ENCODE measurements at places on chromosomes 12 and 14. TPM values are rescaled to one million over a fixed set of nuclear protein-coding genes. Genes with fewer than 3 reads are reported as not detected.
A peak's percentile ranks its signal among the peaks of the same experiment; 100 is the strongest.

GRCh38 chr14:72155379-72155993 is 223.3 kb downstream of the RGS6 start:
- H3K4me1 ChIP-seq: no peaks in the 10 kb centered on the region
- no peak overlapping the region for H3K27ac ChIP-seq
- no peak for DNase-seq
- no peak overlapping the region for H3K4me3 ChIP-seq
- H3K27me3 ChIP-seq: peaks cover 4% of the 10 kb centered on the region

DNA sequence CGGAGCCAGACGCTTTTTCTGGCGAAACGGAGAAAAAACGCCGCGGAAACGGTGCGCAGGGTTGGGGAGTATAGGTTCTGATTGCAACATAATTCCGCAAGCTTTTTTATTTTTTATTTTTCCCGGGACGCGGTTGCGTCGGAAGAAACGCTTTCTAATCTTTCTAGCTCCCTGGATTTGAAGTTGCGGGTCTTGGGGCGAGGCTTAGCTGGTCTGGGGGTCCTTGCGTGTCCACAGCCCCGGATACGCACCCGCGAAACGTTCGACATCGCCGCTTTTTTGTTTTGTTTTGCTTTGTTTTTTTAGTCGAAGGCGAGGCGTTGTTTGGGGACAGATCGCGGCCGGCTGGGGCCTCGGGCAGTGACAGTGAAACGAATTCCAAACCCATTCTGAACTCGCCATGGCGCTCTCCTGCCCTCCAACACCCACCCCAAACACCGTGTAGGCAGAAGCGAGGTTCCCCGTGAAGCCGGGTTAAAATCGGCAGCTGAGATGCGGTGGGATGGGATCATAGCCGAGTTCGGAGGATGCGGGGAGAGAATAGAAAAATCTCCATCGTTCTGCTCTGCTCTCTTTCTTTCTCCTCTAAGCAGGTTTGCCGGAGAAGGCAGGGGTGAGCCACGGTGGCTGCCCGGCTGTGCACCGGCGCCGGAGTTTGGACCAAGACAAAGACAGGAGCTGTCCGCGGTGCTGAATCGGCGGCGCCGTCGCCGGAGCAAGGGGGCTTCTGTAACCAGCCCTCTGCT is 8.1 kb upstream of the LHX5 start:
- H3K4me3 ChIP-seq: no peak overlapping the region
- H3K4me1 ChIP-seq: peaks cover 5% of the 10 kb centered on the region
- DNase-seq: peak; percentile 10
- H3K36me3 ChIP-seq: peaks cover 5% of the 10 kb centered on the region
- peak overlapping the region; percentile 74 for H3K27ac ChIP-seq

DNA sequence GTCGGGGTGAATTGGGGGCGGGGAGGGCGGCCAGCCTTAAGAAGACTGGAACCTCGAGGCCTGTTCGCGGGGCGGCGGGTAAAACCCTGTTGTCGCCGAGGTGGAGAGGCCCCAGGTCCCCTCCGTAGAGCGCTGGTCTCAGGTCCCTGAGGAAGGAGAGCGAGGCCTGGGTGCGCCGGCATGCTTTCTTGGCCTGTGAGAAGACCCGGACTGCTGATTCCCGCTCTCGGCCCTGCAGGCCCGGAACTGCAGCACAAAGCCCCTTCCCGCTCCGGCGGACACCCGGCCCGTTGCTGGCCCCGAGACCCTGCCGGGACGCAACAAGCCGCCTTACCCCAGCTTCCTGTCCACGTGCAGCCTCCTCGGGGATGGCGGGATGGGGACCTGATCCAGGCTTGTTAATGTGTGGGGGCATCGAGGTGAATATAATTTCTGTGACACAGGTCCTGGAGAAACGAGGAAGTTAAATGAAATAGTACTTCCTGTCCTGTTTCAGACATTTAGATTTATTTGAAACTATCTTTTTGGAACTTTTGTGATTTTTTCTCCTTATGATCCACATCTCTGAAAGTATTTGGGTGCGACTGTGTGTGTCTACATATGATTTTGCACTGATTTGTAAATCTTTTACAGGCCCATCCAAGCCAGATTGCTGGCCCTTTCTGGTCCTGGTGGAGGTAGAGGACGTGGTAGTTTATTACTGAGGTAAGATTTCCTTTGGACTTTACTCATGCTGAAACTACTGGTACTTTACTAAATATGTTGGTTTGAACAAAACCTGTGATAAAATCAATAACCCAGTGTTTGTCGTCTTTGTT is 600 bp downstream of the PNN start:
- H3K27me3 ChIP-seq: no peaks in the 10 kb centered on the region
- DNase-seq: peak; percentile 22
- peak overlapping the region; percentile 94 for H3K4me3 ChIP-seq
- H3K4me1 ChIP-seq: peaks cover 29% of the 10 kb centered on the region

- H3K4me1 ChIP-seq: peaks cover 48% of the 10 kb centered on the region
- DNase-seq: no peak
- peaks cover 40% of the 10 kb centered on the region for H3K36me3 ChIP-seq
- H3K27me3 ChIP-seq: no peaks in the 10 kb centered on the region
Observed at GRCh38 chr12:9710584-9711375, 22.1 kb downstream of the CLECL1 start.

DNA sequence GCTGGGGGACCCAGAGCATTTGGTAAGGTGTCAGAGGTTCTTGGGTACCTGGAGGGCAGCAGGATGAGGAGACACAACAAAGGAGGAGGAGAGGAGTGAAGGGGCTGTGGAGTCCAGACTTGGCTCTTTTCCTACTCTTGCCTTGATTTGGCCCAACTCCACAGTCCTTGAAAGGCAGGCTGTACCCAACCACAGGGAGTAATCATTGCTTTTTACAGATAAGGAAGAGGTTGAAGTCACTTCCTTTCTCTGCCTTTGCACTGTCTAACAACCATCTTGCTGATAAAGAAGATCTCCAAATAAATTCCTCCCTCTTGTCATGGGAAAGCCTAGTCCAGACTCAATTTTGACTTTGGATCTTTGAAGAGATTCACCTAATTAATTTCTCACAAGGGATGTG is 226.8 kb upstream of the HMGA2 start:
- H3K4me3 ChIP-seq: no peak overlapping the region
- H3K4me1 ChIP-seq: peaks cover 3% of the 10 kb centered on the region
- no peaks in the 10 kb centered on the region for H3K36me3 ChIP-seq
- H3K27me3 ChIP-seq: peaks cover 11% of the 10 kb centered on the region
- no peak for DNase-seq
- no peak overlapping the region for H3K27ac ChIP-seq

DNA sequence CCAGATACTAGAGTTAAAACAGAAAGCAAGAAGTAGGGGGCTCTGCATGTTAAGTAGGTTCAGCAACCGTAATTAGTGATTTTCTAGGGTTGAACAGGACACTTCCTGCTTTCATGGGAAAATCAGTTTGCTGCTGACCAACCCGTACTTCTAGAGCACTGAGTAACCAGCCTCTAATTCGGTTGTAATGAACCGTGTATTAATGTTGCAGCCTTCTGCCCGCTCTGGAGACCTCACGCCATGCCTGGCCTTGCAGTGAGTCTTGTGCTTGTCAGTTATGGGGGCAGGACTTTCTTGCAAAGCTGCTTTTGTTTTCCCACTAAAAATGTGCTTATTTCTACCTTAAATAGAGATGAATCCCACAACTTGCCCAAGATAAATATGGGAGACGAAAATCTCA is 89.6 kb downstream of the TMEM132C start:
- H3K4me3 ChIP-seq: no peak overlapping the region
- no peaks in the 10 kb centered on the region for H3K36me3 ChIP-seq
- H3K4me1 ChIP-seq: no peaks in the 10 kb centered on the region

DNA sequence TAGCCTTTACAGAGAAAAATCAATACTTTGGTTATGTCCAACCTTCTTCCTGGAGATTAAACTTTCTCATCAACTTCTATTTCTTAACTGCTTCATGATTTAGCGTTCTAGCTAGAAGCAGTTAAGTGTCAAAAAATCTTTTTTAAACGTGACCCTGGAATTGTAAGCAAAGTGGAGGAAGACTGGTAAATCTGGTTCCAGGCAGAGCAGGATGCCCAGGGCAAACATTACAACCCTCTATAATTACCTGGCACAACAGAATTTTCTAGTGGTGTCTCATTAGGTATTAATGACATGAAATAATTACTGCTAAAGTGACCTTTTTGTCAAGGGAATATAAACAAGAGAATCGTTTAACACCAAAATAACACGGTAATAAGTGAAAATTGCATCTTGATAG is 320.8 kb downstream of the MED13L start:
- H3K4me1 ChIP-seq: peaks cover 15% of the 10 kb centered on the region
- DNase-seq: no peak
- H3K4me3 ChIP-seq: no peak overlapping the region
- no peaks in the 10 kb centered on the region for H3K27me3 ChIP-seq
- peaks cover 19% of the 10 kb centered on the region for H3K36me3 ChIP-seq

- peak; percentile 36 for DNase-seq
- peak within 1 kb of the TSS; percentile 93 for H3K4me3 ChIP-seq
- H3K27me3 ChIP-seq: peaks cover 3% of the 10 kb centered on the region
- H3K36me3 ChIP-seq: peaks cover 15% of the 10 kb centered on the region
Observed at GRCh38 chr12:6927379-6928021, at the start of gene ATN1. ATN1 (plus strand) TSS chr12:6927959; CDS start chr12:6934002, 6,043 bp downstream.

DNA sequence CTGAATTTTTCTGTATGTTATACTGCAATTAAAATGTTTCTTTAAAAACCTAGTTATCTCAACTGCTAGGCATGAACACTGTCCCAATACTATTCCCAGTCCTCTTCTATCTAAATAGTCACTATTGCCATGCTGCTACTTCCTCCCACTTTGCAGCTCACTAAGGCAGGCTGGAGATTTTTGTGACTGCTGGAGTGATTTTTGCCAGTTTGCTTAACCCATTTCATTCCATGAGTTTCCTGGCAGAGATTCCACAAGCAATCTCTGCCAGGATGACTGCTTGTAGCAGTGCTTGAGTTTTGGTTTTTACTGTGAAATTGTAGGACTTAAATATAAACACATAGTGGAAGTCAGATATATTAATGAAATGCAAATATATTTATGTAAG is 80.8 kb downstream of the BHLHE41 start:
- H3K4me1 ChIP-seq: no peaks in the 10 kb centered on the region
- H3K36me3 ChIP-seq: no peaks in the 10 kb centered on the region
- no peak for DNase-seq
- no peak overlapping the region for H3K27ac ChIP-seq
- peaks cover 8% of the 10 kb centered on the region for H3K27me3 ChIP-seq

DNA sequence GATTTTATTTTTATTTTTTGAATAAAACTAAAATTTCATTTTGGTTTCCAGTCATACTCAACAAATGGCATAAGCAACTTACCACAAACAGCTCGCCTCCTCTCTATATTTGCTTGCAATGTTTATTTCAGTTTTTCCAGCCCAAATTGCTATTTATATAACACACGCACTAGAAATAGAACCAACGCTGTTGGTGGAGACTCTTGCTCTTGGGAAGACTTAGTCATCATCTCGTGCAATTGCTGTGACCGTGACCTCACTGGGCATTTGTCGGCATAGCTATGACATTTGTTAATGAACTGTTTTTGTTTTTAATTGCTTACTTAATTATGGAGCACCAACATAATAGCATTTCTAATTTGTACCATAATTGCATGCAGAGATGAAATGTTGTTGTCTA is 153.1 kb upstream of the OTX2 start:
- DNase-seq: no peak
- no peaks in the 10 kb centered on the region for H3K4me1 ChIP-seq
- no peaks in the 10 kb centered on the region for H3K36me3 ChIP-seq
- no peak overlapping the region for H3K4me3 ChIP-seq
- H3K27ac ChIP-seq: no peak overlapping the region

DNA sequence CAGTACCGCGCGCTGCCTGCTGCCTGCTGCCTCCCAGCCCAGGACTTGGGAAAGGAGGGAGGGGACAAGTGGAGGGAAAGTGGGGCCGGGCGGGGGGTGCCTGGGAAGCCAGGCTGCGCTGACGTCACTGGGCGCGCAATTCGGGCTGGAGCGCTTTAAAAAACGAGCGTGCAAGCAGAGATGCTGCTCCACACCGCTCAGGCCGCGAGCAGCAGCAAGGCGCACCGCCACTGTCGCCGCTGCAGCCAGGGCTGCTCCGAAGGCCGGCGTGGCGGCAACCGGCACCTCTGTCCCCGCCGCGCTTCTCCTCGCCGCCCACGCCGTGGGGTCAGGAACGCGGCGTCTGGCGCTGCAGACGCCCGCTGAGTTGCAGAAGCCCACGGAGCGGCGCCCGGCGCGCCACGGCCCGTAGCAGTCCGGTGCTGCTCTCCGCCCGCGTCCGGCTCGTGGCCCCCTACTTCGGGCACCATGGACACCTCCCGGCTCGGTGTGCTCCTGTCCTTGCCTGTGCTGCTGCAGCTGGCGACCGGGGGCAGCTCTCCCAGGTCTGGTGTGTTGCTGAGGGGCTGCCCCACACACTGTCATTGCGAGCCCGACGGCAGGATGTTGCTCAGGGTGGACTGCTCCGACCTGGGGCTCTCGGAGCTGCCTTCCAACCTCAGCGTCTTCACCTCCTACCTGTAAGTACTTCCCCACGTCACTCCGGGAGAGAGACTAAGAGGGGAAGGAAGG is at the start of gene LGR5:
Gene LGR5 (plus strand): TSS at position 186 of the 732 bp plus-strand sequence. CDS start 283 bp downstream, at position 469.
- H3K36me3 ChIP-seq: no peaks in the 10 kb centered on the region
- no peak for DNase-seq
- H3K4me1 ChIP-seq: peaks cover 18% of the 10 kb centered on the region
- peak within 1 kb of the TSS; percentile 69 for H3K4me3 ChIP-seq
- H3K27ac ChIP-seq: peak within 1 kb of the TSS; percentile 52

Gene RNASE1
- not detected for total RNA-seq

Gene PSMD9
- 63.9 TPM for total RNA-seq

Gene SPATA7
- 2.4 TPM for total RNA-seq

Gene GLIPR1L2
- not detected for total RNA-seq

Data from activated T-helper 1 cell treated with anti-CD3 and anti-CD28 coated beads, Interleukin-12 subunit alpha, Interleukin-12 subunit beta, Interleukin-2, Interleukin-4 antibody, amounts not matched to agents 30 ng/mL and 10 ng/mL and 1 ng/mL, durations not matched to agents 14 hours and 24 hours and 36 hours (primary cell).